ENCODE measurements at places on chromosomes 3 and 15. TPM values are rescaled to one million over a fixed set of nuclear protein-coding genes. Genes with fewer than 3 reads are reported as not detected.

- H3K4me3 ChIP-seq = no peak overlapping the region
- peaks cover 2% of the 10 kb centered on the region for H3K36me3 ChIP-seq
- no peak for DNase-seq
These were observed 62.6 kb downstream of the CRTC3 start for GRCh38 chr15:90592131-90592881.

- H3K4me1 ChIP-seq = peaks cover 11% of the 10 kb centered on the region
- DNase-seq = no peak
- H3K27me3 ChIP-seq = no peaks in the 10 kb centered on the region
- H3K27ac ChIP-seq = no peak overlapping the region
These were observed 57.9 kb downstream of the BTD start for GRCh38 chr3:15659254-15659975.

GRCh38 chr3:57706462-57706861, 13.6 kb upstream of the DENND6A start:
- no peak overlapping the region for H3K27ac ChIP-seq
- H3K27me3 ChIP-seq = no peaks in the 10 kb centered on the region
- no peak for DNase-seq
- H3K4me3 ChIP-seq = no peak overlapping the region
- H3K4me1 ChIP-seq = no peaks in the 10 kb centered on the region

DNA sequence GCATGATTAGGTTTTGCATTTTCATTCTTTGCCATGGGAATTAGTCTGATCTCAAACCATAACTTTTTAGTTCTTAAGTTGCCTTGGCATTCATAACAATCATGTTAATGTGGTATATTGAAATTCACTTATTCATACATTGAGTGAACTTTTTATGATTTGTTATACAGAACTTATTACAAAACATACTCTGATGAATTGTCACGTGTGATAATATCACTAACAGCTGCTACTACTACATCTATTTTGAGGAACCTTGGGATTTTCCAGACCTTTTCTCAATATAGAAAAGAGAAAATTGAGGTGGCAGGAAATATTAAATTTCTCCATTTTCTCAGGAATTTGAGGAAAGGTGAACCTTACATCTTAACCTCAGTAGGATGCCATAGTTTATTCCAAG, 9.2 kb downstream of the LXN start:
- peaks cover 81% of the 10 kb centered on the region for H3K36me3 ChIP-seq
- DNase-seq = no peak
- H3K27me3 ChIP-seq = no peaks in the 10 kb centered on the region
- no peak overlapping the region for H3K27ac ChIP-seq

DNA sequence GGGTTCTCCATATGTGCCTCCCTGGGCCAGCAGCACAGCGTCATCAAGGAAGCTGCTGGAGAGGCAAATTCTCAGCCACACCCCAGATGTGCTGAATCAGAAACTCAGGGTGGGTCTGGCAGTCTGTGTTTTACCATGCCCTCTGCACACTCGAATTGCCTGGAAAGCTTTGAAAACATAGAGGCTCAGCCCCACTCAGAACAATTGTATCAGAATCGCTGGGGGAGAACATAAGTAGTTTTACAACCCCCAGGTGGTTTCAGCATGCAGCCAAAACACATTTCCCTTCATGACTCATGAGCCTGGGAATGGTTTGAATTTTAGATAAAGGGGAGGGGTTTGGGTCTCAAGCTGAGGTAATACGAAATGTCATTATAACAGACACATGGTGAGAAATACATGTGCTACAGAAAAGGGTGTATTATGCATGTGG, 9.6 kb downstream of the TGM4 start:
- DNase-seq = no peak
- H3K4me3 ChIP-seq = no peak overlapping the region
- no peaks in the 10 kb centered on the region for H3K4me1 ChIP-seq
- no peaks in the 10 kb centered on the region for H3K36me3 ChIP-seq
- H3K27ac ChIP-seq = no peak overlapping the region

DNA sequence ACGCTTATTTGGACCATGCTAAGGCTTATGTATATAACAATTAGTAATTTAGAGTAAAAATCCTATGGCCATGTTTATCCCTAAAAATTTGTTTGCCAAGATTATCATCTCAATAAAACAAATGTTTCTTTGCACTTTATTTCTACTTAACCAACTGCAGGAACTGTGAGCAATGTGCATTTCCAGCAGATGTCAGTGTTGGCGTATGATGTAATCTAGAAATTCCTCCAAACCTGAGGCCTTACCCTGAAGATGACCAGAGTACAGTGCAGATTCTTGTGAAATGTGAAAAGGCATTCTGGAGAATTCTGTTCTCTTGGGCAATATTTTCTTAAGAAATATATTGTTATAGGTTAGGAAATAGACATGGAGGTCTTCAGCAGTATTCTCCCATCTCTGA, 205.9 kb downstream of the MBNL1 start:
- no peak for DNase-seq
- H3K27me3 ChIP-seq = peaks cover 3% of the 10 kb centered on the region
- H3K4me1 ChIP-seq = peaks cover 9% of the 10 kb centered on the region
- no peaks in the 10 kb centered on the region for H3K36me3 ChIP-seq
- no peak overlapping the region for H3K4me3 ChIP-seq

DNA sequence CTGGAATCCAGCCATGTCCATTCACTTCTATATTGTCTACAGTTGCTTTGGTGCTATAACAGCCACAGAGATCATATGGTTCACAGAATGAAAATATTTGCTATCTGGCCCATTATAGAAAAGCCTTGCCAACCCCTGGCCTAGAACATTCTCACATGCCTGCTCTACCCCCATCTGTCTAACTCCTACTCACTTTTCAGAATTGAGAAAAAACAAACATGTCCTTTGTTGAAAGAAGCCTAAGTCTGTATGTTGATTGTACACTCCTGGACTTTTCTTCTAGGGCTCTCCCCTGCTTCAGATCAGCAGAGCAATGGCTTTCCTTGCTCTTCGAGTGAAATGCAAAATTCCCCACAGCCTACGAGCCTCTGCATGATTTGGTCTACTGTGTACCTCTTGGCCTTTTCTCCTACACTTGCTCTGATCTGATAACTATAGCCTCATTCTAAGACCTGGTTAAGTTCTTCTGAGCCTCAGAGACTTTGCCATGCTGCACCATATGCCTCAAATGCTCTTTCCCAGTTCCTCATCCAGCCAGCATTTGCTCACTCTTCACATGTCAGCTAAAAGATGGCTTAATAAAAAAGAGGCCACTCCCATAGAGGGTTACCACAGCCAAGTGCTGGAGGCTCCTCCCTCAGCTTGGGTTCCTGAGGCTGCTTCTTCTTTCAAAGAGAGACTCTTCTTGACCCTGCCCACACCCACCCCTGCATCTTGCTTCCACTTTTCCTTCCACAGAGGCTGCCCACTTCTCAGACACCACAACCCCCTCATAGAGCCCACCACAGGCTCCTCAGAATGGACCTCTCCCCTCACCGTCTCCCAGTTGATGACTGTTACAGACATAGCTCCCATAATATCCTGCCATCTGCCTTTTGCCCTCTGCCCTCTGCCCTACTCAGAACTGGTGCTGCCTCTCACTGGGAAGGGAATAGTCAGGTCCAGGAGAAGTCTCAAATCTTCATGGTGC, 22.9 kb upstream of the DCLK3 start:
- H3K4me3 ChIP-seq = no peak overlapping the region
- no peaks in the 10 kb centered on the region for H3K36me3 ChIP-seq
- H3K4me1 ChIP-seq = no peaks in the 10 kb centered on the region
- no peak overlapping the region for H3K27ac ChIP-seq

GRCh38 chr3:102571720-102572384, 137.0 kb downstream of the ZPLD1 start:
- H3K4me1 ChIP-seq = no peaks in the 10 kb centered on the region
- no peaks in the 10 kb centered on the region for H3K27me3 ChIP-seq
- no peak overlapping the region for H3K4me3 ChIP-seq

GRCh38 chr3:195348426-195349115, 77.6 kb upstream of the XXYLT1 start:
- H3K27ac ChIP-seq = no peak overlapping the region
- peaks cover 5% of the 10 kb centered on the region for H3K36me3 ChIP-seq
- no peaks in the 10 kb centered on the region for H3K27me3 ChIP-seq
- H3K4me1 ChIP-seq = no peaks in the 10 kb centered on the region

DNA sequence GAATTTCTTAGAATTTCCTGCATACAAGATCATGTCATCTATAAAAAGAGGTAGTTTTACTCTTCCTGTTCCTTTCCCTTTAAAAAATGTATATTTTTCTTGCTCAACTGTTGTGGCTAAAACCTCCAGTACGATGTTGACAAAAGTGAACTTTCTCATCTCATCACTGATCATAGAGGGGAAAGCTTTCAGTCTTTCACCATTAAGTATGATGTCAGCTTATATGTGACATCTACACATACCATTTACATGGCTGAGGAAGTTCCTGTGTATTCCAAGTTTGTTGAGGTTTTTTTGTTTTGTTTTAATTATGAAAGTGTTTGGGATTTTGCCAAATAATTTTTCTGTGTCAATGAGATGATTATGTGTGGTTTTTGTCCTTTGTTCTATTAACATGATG, 173.6 kb downstream of the PLD1 start:
- no peak overlapping the region for H3K4me3 ChIP-seq
- DNase-seq = no peak
- no peak overlapping the region for H3K27ac ChIP-seq
- H3K4me1 ChIP-seq = no peaks in the 10 kb centered on the region
- H3K36me3 ChIP-seq = no peaks in the 10 kb centered on the region
- no peaks in the 10 kb centered on the region for H3K27me3 ChIP-seq

- no peak for DNase-seq
- no peaks in the 10 kb centered on the region for H3K27me3 ChIP-seq
- no peak overlapping the region for H3K4me3 ChIP-seq
- H3K27ac ChIP-seq = no peak overlapping the region
These were observed 51.8 kb downstream of the SMAD6 start for GRCh38 chr15:66753687-66754377.

- no peak overlapping the region for H3K27ac ChIP-seq
- H3K27me3 ChIP-seq = peaks cover 2% of the 10 kb centered on the region
- DNase-seq = peak; percentile 85
- H3K36me3 ChIP-seq = no peaks in the 10 kb centered on the region
These were observed 13.6 kb upstream of the SMCO1 start for GRCh38 chr3:196528639-196529233.

- H3K4me1 ChIP-seq = no peaks in the 10 kb centered on the region
- no peak overlapping the region for H3K27ac ChIP-seq
- H3K36me3 ChIP-seq = no peaks in the 10 kb centered on the region
- no peak overlapping the region for H3K4me3 ChIP-seq
- no peak for DNase-seq
- H3K27me3 ChIP-seq = no peaks in the 10 kb centered on the region
These were observed 1278.5 kb downstream of the NSUN3 start for GRCh38 chr3:95341314-95341713.

- no peaks in the 10 kb centered on the region for H3K36me3 ChIP-seq
- H3K4me3 ChIP-seq = no peak overlapping the region
- H3K27me3 ChIP-seq = no peaks in the 10 kb centered on the region
These were observed 28.9 kb downstream of the CDAN1 start for GRCh38 chr15:42707873-42708544.

GRCh38 chr15:63610209-63610841, 13.1 kb downstream of the FBXL22 start:
- peak; percentile 59 for DNase-seq
- peaks cover 22% of the 10 kb centered on the region for H3K4me1 ChIP-seq
- H3K27ac ChIP-seq = peak overlapping the region; percentile 59

DNA sequence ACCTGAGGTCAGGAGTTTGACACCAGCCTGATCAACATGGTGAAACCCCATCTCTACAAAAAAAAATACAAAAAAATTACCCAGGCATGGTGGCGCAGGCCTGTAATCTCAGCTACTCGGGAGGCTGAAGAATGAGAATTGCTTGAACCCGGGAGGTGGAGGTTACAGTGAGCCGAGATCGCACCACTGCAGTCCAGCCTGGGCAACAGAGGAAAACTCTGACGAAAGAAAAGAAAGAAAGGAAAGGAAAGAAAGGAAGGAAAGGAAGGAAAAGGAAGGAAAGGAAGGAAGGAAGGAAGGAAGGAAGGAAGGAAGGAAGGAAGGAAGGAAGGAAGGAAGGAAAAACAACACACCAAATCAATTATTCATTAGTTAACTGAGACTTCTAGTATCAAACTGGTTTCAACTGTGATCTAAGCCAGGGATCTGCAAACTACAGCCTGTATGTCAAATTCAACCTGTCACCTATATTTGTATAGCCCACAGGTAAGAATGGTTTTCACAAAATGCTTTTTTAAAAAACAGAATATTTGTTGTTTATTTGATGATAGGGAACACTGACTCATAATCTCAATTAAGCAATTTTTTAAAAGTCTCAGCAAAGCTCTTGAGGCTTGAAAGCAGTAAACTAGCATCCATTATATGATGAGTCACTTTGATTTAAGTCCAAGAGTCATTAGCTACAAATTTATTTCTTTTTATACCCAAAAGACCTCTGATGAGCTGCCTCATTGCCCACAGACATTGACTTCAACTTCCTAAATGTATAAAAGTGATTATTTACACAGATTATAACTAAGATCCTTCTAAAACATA, 127.6 kb downstream of the TBL1XR1 start:
- no peak for DNase-seq
- no peaks in the 10 kb centered on the region for H3K4me1 ChIP-seq
- no peak overlapping the region for H3K27ac ChIP-seq
- no peak overlapping the region for H3K4me3 ChIP-seq
- peaks cover 3% of the 10 kb centered on the region for H3K36me3 ChIP-seq
- H3K27me3 ChIP-seq = no peaks in the 10 kb centered on the region

GRCh38 chr15:57516327-57517029, 75.2 kb upstream of the MYZAP start:
- no peaks in the 10 kb centered on the region for H3K36me3 ChIP-seq
- H3K27me3 ChIP-seq = no peaks in the 10 kb centered on the region
- no peak overlapping the region for H3K4me3 ChIP-seq
- DNase-seq = no peak
- no peak overlapping the region for H3K27ac ChIP-seq

DNA sequence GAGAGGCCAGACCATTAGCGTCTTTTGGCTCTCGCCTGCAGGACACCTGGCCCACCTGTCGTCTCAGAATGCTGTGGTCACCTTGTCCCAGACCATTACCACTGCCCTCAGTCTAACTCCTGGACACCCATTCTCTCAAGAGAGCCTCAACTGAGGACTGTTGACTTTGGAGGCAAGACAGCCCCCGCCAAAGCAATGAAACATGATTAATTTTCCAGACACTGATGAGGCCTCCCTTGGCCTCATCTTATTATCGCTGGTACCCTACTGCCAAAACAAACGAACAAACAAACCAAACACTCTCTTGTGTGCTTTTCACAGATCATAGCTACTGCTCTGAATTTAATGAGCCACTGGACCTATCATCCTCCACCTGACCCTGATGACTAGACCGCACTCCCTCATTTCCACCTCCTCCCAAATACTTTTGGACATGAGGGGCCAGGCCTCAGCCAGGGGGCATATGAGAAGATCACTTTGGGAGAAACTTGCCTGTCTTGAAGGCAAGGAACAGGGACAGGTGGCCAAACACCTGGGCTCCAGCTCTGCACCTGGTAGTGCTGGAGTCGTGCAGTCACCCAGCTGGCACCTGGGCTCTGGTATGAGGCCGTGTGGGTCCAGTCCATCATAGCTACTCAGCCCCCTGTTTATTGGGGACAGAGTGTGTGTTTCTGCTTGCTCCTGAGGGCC, 27.6 kb downstream of the ALS2CL start:
- no peaks in the 10 kb centered on the region for H3K27me3 ChIP-seq
- no peaks in the 10 kb centered on the region for H3K36me3 ChIP-seq

The MAP3K13 gene
- total RNA-seq = 11.8 TPM

The PLA1A gene
- total RNA-seq = not detected

The ADAMTS17 gene
- total RNA-seq = 9.5 TPM

The MEIS2 gene
- total RNA-seq = not detected

The FBXL2 gene
- not detected for total RNA-seq

The C3orf49 gene
- total RNA-seq = not detected

The CFAP100 gene
- not detected for total RNA-seq

The RTP1 gene
- total RNA-seq = not detected

The DUOX2 gene
- not detected for total RNA-seq

The NXPE3 gene
- total RNA-seq = 27.1 TPM

The KBTBD8 gene
- total RNA-seq = 8.6 TPM

The COL8A1 gene
- total RNA-seq = not detected

The GPR160 gene
- total RNA-seq = 1.8 TPM
